Smooth muscle cell of the umbilical artery (primary cell): ENCODE measurements at places on chromosomes 6 and 20. TPM values are rescaled to one million over a fixed set of nuclear protein-coding genes. Genes with fewer than 3 reads are reported as not detected.

PSMG4 gene
- total RNA-seq = 23.1 and 27.9 TPM in 2 replicates

PDRG1 gene
- total RNA-seq = 2.4 and 3.5 TPM in 2 replicates

CSTF1 gene
- 23.2 and 32.9 TPM in 2 replicates for total RNA-seq

TBCC gene
- total RNA-seq = 22.9 and 29.1 TPM in 2 replicates

POLR1H gene
- 13.3 and 28.2 TPM in 2 replicates for total RNA-seq

ADTRP gene
- 0.59 and 4.9 TPM in 2 replicates for total RNA-seq

BEND3 gene
- total RNA-seq = 1.2 and 5.5 TPM in 2 replicates

GCM1 gene
- total RNA-seq = not detected in 2 replicates

THBD gene
- total RNA-seq = 1.2 and 7.2 TPM in 2 replicates

APOM gene
- 0.60 and 0.89 TPM in 2 replicates for total RNA-seq
